ENCODE measurements at places on chromosomes 4 and X.

- DNase-seq = no peak
These were observed 10.1 kb downstream of the PAPSS1 start for GRCh38 chr4:107709916-107710315.

- no peak for DNase-seq
These were observed 27.6 kb upstream of the ZNF81 start for GRCh38 chrX:47808904-47809788.

GRCh38 chr4:122689972-122690371 lies 42.5 kb upstream of the BBS12 start:
- no peak for DNase-seq

DNA sequence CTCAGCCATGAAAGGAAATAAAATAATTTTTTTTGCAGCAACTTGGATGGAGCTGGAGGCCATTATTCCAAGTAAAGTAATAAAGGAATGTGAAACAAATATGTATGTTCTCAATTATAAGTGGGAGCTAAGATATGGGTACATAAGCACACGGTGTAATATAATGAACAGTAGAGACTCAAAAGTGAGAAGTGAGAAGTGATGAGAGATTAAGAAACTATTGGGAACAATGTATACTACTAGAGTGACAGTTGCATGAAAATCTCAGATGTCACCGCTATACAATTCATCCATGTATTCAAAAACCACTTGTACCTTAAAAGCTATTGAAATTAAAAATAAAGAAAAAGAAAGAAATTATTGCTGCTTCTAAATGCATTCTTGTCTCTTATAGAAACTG lies 182.9 kb upstream of the TACR3 start:
- no peak for DNase-seq

GRCh38 chrX:110836982-110837381 lies 41.4 kb upstream of the CHRDL1 start:
- DNase-seq = no peak

DNA sequence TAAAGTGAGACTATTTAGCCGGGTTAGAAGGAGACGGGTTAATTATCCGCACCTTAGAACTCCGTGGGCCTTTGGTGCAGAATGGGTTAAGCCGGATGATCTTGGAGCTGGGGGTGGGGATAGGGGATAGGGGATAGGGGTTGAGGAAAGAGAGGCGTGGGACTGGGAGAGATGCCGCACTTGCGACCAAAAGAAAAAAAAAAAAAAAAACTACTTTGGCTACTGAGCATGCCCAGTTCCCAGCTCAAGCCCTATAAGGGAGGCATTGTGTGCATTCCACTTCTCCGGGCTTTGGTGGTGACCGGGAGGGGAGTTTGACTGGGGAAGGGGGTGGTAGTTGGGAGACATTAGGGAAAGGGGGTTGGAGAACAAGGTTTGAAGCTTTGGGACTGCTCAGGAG lies at the start of gene SLITRK4:
Gene SLITRK4, minus strand, starts transcription at position 187 of the 400 bp plus-strand sequence. CDS start 4,993 bp downstream, outside the sequence.
- DNase-seq = no peak

- no peak for DNase-seq
These were observed 10.9 kb upstream of the GRPR start for GRCh38 chrX:16112428-16112827.

DNA sequence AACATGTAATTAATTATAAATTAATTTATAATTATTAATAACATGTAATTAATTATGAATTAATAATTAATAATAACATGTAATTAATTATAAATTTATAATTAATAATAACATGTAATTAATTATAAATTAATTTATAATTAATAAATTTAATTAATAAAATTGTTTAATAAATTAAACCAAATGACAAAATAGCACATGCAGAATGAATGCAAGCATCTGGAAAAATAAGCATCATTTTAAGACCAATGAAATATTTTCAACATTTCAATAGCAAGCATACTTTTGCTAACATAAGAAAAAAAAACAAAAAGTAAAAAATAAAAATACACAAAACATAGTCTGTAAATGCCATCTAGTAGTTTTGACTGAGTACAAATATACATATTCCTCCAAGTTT lies 21.8 kb downstream of the GYPE start:
- no peak for DNase-seq

GRCh38 chrX:9532349-9532748 lies 67.5 kb downstream of the TBL1X start:
- no peak for DNase-seq

GRCh38 chr4:82969414-82969813 lies 41.2 kb downstream of the LIN54 start:
- no peak for DNase-seq

DNA sequence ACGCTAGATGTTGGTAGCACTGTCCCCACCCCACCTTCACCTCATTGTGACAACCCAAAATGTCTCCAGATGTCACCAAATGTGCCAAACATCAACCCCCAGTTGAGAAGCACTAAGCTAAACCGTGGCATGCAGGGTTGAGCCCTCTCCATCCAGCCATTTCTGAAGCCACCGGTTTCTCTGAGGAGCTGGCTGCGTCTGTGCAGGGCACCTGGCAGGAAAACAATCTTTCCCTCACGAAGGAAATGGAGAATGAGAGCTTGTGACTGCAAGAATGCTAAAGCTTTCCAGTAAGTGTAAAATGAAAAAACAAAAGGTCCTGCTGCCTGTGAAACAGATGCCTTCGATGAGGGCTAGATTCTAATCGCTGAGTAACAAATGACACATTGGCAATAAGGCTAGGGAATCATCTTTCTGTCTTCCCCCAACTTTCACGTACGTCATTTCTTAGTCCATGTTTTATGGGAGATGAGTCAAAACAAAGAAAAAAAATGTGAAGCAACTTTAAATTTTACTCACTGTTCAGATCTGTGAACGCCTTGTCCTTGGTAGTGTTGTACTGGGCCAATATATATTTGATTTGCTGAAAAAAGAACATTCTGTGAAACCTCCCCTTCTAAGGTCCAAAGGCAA lies 59.9 kb downstream of the PROM1 start:
- no peak for DNase-seq

GRCh38 chr4:126777649-126778048 lies 855.1 kb upstream of the INTU start:
- no peak for DNase-seq

DNA sequence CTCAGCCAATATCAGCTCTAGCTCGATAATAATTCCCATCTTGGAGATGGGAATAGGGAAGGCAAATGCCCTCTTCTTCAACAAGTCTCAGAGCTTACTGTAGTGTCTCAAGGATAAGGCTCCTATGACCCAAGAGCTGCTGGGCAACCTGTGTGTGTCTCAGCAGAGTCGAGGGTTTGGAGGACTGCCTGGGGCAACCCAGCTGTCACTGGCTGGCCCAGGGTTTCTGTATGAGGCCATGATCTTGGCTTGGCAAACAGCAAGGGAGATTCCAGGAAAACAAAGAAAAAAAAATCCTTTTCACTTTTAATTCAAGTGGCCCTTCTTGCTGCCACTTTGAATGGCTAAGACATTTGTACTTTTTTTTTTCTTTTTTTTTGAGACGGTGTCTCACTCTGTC lies 34.4 kb downstream of the TMSB4X start:
- DNase-seq = no peak

DNA sequence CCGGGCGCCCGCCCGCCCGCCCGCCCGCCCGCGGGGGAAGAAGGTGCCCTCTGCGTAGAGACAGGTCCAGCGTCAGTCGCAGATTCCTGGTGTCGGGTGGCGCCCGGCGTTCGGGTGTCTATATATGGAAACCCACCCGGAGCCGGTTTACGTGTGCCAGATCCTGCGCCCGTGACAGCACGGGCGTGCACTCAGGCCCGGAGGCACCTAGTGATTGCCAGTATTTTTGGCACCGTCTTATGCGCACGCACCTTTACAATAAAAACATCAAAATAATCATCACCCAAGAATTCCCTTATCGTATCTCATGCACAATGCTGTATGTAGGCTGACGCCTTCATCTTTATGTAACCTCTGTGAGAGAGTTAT lies 519 bp downstream of the SLC25A4 start:
- DNase-seq = no peak
